Glutamatergic neuron (in vitro differentiated cells): ENCODE measurements at places on chromosomes 16 and 17. TPM values are rescaled to one million over a fixed set of nuclear protein-coding genes. Genes with fewer than 3 reads are reported as not detected.

Gene GDPD1
- total RNA-seq: 34.3 TPM

Gene MLST8
- total RNA-seq: 57.9 TPM

Gene NUPR1
- total RNA-seq: not detected

Gene ZNF287
- 17.4 TPM for total RNA-seq

Gene XAF1
- not detected for total RNA-seq

Gene NR1D1
- 1.3 TPM for total RNA-seq

Gene DOK4
- 23.4 TPM for total RNA-seq

Gene TBC1D3I
- 3.0 TPM for total RNA-seq

Gene ST6GALNAC1
- not detected for total RNA-seq

Gene CLEC19A
- not detected for total RNA-seq

Gene GPR139
- not detected for total RNA-seq

Gene ARHGAP44
- total RNA-seq: 17.5 TPM

Gene CA7
- 0.64 TPM for total RNA-seq
